ENCODE measurements at places on chromosomes 13 and 19.

- no peak for DNase-seq
These were observed 11.8 kb downstream of the TGFB1 start for GRCh38 chr19:41341669-41342490.

DNA sequence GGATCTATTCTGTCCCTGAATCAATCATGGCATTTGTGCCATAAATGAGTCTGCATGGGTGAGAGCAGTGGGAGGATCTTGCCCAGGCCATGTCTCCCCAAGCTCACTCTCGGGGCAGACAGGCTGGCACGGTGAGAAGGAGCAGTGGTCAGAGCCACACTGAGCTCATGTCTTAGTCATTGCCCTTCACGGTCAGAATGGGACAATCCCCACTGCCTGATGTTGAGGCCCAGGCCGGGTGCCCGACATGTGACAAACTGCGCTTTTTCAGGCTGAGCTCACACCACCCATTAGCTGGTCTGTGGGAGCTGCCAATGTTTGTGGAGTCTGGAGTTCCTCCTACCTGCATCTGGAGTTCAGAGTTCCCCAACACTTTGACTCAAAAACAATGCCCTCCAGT lies 481.9 kb downstream of the COG6 start:
- no peak for DNase-seq

GRCh38 chr19:6790194-6791128 lies 18.0 kb downstream of the VAV1 start:
- DNase-seq = no peak

GRCh38 chr19:55066107-55066709 lies 3.3 kb upstream of the RDH13 start:
- DNase-seq = no peak

DNA sequence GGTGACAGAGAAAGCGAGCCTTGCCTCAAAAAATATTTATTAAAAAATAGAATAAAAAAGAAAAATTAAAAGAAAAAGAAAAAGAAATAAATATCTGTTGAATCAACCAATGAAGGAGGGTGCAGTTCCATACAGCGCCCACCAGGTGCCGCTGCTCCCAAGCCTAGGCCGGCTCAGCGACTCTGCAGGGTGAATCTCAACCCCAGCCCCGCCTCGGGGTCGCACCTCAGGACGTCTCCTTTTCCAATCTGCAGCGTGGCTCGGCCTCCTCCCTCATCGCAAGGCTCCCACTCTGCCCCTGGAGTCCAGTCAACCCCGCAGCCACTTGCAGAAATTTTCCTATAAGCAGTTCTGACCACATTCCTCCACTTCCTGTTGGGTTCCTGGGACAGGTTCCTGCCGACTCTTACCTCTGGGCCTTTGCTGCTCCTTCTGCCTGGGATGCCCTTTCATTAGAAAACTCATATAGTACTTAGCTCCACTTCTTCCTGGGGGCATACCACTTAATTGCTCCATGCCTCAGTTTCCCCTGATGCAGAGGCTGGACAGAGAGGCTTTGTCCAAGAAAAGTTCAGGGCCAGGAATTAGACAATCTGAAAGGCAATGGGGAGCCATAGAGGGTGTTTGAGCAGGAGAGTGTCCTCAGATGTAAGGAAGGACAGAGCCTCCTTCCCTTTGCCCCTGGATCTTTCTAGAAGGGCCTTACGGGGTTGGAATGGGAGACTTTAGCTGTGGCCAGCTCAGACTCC lies 24.3 kb downstream of the NFILZ start:
- DNase-seq = peak; percentile 59

DNA sequence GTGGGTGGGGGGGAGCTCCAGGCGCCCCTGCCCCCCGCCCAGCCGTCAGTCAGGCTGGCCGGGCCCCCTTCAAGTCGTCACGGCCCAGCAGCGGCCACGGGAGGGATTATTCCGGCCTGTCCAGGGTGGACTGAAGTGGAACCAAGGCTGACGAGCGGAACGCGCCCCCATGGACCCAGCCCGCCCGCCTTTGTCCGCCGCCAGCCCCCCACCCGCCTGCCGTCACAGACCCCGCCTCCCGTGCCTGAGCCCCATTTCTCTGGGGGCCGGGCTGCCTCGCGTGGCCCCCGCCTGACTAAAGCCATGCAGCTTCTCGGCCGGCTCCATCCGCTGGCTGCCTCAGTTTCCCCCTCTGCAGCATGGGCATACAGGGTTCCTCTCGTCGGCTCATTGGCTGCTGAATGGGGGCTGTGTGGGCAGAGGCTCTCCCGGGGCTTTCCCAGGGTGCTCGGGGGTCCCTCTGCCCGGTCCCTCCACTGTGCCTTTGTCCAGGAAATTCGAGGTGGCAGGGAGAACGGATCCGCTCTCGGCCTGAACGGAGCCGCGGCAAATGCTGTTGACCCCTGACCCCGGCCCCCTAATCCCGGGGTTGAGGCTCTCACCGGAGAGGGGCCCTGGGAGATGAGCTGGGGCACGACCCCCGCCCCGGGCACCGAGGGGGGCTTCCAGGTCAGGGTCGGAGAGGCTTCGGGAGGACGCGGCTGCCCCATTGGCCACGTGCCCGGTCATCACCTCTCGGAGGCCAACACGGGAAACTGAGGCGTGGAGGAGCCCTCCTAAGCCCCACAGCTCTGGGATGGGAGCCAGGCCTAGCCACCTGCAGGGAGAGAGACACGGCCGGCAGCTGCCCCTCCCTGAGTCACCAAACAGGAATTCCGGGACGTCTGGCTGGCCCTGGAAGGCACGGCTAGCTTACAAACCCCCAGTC lies 27.4 kb downstream of the EFNA2 start:
- no peak for DNase-seq

All from GM12865 (cell line).